Stimulated activated CD4-positive, alpha-beta T cell treated with anti-CD3 and anti-CD28 coated beads, TNF-alpha, amount 100 ng/mL, for 48 hours (primary cell): ENCODE measurements at places on chromosomes 6 and 20.

GRCh38 chr6:165222315-165223025, 86.9 kb downstream of the C6orf118 start:
- DNase-seq, result no peak

DNA sequence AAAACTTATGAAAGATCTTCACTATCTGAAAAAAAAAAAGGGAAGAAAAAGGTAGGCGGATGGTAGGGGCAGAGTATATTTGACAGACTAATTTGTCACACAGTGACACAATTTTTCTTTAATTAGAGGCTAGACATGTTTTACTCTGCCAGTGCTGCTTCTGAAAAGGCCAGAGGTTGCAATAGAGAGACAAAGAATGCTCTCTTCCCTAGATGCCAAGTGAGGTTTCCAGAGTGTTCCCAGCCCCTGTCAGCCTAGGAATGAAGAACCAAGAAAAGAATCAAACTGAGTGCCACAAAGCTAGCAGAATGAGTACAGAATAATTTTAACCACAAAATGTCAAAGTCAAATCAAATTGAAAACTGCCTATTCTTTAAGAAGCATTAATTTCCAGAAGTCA, 13.0 kb downstream of the PNISR start:
- DNase-seq, result no peak

DNA sequence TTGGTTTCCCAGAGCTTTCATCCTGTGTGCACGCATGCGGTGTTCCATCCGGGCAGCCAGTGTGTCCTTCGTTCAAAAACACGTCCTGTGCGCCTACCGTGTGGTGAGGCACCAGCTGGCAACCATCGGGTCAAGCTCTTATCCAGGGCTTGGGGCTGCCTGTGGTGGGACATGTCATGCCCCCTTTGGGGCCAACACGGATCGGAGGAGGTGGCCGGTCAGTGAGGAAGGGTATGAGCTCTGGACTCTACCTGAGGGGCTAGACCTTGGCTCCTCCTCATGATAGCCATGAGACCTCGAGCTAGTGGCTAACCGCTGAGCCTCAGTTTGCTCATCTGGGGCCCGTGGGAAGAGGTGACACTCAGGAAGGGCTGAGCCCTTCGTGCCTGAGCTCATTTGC, 158.5 kb upstream of the PMEPA1 start:
- no peak for DNase-seq

DNA sequence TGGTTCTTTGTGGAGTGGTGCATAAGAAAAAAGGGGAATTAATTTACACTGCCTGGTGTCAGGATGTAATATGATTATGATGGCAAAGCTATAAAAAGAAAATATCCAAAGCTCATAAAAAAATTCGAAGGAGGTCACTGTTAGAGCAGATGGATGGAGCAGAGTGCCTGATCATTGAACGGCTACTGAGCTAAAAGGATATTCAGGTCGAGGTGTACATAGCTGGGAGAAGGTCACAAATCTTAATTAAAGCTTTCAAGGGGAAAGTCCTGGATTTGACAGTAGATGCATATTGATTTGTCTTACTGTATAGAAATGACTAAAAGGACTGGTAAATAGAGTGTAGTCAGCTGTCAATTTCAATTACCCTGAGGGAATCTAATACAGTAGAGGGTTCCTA, 84.4 kb downstream of the PKIB start:
- no peak for DNase-seq

DNA sequence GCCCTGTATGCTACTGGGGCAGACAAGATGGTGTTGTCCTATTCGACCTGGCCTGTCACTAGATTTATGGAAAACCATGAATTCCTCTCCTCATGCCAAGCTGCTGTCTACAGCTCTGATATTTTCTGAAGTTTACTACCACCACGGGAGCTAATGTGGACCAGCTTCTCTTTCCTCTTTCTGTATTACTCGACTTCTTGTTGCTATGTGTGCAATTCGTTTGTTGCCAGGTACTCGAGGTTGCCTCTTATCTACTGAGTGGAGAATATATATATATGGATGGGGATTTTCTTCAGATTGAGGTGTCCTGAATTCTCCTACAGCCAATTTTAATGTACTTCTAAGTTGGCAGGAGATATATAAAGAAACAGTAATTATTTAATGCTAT, 34.7 kb downstream of the MAN1A1 start:
- no peak for DNase-seq
